ENCODE measurements at places on chromosomes 3 and 15. TPM values are rescaled to one million over a fixed set of nuclear protein-coding genes. Genes with fewer than 3 reads are reported as not detected.

The GPR171 gene
- total RNA-seq: not detected

The RPUSD3 gene
- total RNA-seq: 36.5 TPM

The GHSR gene
- not detected for total RNA-seq

The LRRC31 gene
- not detected for total RNA-seq

The GOLGA8J gene
- total RNA-seq: not detected

The MOBP gene
- not detected for total RNA-seq

The SMAD6 gene
- total RNA-seq: 6.9 TPM

The FRMD5 gene
- 28.1 TPM for total RNA-seq

The GNAT1 gene
- total RNA-seq: not detected

The ISLR gene
- total RNA-seq: not detected

The TGM5 gene
- 0.20 TPM for total RNA-seq

The TMC3 gene
- total RNA-seq: not detected

The SPPL2A gene
- 47.2 TPM for total RNA-seq

The OR5K3 gene
- not detected for total RNA-seq

The EXD1 gene
- total RNA-seq: not detected

The SPG11 gene
- 26.7 TPM for total RNA-seq

The GAP43 gene
- total RNA-seq: 1.00 TPM

The DNAH1 gene
- 0.10 TPM for total RNA-seq

The CCDC39 gene
- 0.03 TPM for total RNA-seq

The GOLGA8S gene
- not detected for total RNA-seq

The SH3GL3 gene
- 3.5 TPM for total RNA-seq

The PLIN1 gene
- not detected for total RNA-seq

The MRAS gene
- total RNA-seq: 3.1 TPM

The PATL2 gene
- total RNA-seq: 0.10 TPM

The OIP5 gene
- total RNA-seq: 37.5 TPM

The TRIM42 gene
- not detected for total RNA-seq

The ACP3 gene
- not detected for total RNA-seq

The RLBP1 gene
- total RNA-seq: not detected

The EPB42 gene
- not detected for total RNA-seq

The NME9 gene
- total RNA-seq: not detected

The LTF gene
- total RNA-seq: 0.63 TPM

The WDR93 gene
- not detected for total RNA-seq

The CCDC50 gene
- 131 TPM for total RNA-seq

The RBPMS2 gene
- 0.14 TPM for total RNA-seq

The TMEM207 gene
- not detected for total RNA-seq

The HIGD1A gene
- 116 TPM for total RNA-seq

The ARPIN gene
- total RNA-seq: 3.1 TPM

The ZNF860 gene
- 0.08 TPM for total RNA-seq

The GOLGA8M gene
- total RNA-seq: not detected

The AADACL2 gene
- not detected for total RNA-seq

The COL8A1 gene
- 5.3 TPM for total RNA-seq

The SAMMSON gene
- 0.43 TPM for total RNA-seq

The RARB gene
- total RNA-seq: 0.40 TPM

The KLHL40 gene
- not detected for total RNA-seq

The PSMA4 gene
- total RNA-seq: 276 TPM

The RNF111 gene
- total RNA-seq: 17.6 TPM

The LRRC34 gene
- total RNA-seq: not detected

All from HT1080 (cell line).